ENCODE measurements at places on chromosomes 16 and 17.
A peak's percentile ranks its signal among the peaks of the same experiment; 100 is the strongest.

DNA sequence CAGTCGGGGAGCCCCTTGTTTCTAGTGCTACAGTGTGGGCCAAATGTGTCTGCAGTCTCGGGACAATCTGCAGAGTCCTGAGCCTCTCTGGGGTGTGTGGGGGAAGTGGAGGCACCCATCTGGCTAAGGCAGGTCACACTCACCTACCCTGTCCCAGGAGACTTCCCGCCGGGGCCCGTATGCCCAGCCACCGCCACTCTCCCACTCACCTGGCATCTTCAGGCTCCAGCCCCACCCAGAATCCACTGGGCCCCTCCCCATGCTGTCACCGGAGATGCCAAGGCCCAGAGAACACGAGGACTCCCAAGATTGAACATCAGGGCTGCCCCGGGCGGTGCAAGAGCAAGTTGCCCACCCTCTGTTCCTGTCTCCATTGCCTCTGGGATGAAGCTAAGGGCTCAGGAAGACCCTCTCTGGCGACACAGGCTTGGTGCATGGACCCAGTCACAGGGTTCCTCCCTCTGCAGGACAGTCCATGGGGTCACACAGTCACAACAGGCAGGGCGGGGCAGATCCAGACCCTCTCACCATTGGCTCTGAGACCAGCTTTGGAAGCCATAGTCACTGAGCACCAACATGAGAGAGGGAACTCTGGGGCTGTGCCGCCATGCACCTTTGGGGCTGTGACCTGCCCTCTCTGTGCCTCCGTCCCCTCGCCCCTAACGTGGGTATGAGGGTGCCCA, 38.1 kb downstream of the SREBF1 start:
- DNase-seq: no peak

- DNase-seq: no peak
Observed at GRCh38 chr16:24917891-24918290, 72.1 kb downstream of the SLC5A11 start.

DNA sequence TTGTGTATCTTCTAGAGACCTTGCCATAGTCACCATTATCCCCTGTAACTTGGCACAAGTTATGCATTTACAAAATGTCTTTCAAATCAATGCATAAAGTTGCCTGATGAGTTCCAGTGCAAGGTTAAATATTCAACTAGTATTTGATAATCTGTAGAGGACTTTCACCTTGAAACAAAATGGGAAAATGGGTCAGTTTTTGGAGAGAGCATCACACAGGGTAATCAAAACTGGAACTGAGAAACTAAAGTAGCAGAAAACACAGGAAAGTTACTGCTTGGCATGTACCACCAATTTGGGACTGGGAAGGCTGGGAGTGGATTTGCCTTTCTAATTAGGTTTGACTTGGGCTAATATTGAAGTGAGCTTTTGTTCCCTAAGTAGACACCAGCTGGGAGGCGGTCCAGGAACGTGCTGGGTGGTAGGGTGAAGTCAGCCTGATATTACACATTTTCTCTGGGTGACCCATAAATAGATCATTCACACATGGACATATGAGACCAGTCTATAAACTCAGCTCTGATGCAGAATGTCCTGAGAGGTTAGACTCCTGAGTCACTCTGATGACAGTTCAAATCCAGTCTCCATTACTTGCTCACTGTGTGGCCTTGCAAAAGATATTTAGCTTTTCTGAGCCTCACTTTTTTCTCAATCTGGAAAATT, 152.3 kb downstream of the PCTP start:
- no peak for DNase-seq

DNA sequence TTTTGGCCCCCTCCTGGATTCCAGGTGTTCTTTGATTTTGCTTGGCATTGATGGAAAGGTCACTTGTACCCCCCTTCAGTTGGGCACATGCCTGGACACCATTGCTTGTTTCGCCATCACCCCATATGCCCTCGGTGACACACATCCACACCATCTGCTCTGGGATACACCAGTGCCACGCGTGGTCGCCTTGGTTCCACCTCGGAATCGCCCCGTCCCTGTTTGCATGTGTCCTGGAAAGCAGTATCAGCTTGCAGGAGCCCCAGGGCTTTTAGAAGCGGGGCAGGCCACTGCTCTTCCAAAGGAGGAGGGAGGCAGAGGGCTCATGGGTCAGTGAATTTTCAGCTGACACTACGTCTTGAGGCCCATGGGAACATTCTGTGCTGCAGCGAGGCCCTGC, 607.9 kb downstream of the KCNJ18 start:
- DNase-seq: no peak

- peak; percentile 87 for DNase-seq
Observed at GRCh38 chr17:21513012-21513570, 136.9 kb downstream of the KCNJ12 start.

- no peak for DNase-seq
Observed at GRCh38 chr17:35087731-35088355, 24.3 kb upstream of the RFFL start.

DNA sequence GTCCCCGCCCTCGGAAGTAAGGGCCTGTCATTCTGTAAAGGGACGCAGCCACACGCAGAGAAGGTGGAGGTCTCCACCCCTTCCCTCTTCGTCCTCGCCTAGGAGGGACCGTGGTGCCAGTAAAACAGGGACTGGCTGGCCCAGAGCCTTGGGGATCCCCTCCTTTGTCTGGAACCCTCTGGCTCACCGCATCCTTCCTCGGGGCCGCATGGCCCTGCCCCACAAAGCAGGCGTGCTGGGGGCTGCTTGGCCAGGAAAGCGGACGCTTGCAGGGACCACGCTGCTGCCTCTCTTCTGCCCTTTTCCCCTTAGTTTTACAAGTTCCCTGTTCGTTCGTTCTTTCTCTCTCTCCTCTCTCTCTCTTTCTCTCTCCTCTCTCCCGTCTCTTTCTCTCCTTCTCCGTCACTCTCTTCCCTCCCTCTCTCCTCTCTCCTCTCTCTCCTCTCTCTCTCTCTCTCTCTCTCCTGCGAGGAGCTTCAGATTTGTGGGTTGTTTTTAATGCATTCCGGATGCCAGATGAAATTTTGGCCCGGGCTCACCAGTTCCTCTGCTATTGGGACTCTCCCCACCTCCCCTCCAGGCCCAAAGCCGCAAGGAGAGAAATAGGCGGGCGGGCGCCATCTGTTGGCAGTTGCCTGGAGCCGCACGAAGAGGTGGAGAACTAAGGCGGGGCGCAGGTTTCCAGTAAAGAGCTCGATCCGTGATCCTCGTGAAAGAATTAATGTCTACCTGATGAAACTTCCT, 35.1 kb upstream of the CDRT4 start:
- peak; percentile 97 for DNase-seq

DNA sequence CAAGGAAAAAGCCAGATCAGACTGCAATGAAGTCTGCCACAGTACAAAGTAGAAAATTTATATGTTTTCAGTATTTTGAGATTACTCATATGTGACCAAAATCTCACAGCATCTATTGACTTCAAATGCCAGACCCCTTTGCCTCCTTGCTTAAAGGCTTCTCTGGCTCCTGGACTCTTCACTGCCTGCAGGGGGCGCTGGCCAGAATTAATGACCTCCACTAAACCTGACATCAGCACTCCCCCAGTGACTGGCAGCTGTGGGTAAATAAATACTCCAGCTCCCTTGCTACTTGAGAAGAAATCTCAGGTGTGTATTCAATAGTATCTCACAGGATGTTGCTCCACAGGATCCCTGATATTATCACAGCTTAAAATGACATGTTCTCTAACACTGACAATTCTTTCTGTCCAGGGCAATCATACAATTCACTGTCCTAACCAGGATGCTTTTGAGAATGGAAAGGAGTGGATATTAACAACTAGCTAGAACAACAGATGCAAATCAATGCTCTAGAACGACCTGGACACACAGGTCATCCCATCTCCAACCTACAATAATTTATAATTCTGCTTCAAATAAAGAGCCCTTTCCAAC, 4.0 kb downstream of the BECN1 start:
- no peak for DNase-seq

DNA sequence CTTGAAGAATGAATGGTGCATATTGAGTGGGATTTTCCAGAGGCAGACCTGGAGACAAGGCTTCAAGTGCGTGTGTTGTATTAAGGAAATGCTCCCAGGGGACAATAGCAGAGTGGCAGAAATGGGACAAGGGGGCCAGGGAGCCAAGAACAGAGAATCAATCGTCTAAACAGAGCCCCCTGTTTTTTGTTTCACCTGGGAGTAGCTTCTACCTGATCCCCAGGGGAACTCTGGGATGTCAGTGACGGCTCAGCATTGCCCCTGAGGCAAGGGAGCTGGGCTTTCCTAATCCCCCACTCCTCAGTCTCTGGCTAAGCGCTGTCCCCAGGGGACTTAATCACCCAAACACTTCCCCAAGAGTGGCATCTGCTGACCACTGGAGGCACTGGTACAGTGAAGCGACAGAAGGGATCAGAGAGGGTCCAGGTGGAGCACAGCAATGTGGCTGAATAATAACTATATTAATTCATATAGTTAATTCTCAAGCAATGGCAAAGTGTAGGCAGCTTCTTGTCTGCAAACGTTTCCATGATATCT, 35.7 kb upstream of the C16orf78 start:
- DNase-seq: no peak

DNA sequence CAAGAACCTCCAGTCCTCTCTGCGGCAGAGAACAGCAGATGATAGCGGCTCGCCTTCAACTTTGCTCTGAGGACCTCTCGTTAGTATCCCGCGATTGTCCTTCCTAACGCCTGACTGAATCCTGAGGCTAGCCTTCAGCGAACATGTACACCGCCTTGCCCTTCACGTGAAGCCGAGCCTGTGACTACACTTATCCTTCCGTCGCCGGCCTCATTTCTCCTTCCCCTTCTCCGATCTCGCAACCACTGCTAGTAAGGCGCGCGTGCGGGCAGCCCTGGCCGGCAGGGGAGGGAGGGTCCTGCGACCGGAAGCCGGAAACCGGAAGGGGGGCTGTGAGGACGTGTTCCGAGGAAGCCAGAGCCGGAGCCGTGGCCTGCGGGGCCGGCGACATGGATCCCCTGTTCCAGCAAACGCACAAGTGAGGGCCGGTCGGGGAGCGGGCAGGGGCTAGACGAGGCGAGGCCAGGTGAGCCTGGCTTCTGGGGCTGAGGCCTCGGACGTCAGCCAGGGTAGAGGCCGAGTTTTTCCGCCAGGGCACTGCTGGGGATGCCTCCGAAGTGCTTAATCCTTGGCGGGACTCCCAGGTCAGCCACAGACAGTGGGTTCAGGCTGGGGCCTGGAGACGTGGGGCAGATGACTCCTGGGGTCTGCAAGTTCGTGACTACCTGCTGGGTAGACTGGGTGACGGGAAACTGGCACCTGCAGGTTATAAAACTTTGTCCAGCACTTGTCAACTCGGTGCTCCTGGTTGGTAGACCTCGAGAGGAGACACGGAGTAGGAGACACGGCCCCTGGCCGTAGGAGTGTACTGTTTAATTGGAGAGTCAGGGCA, at the start of gene GOSR2:
Gene GOSR2, plus strand, starts transcription at position 357 of the 832 bp plus-strand sequence. Its CDS starts 33 bp downstream, at position 390.
- DNase-seq: peak; percentile 91

GRCh38 chr17:74742153-74742515, 5.1 kb downstream of the RAB37 start:
- no peak for DNase-seq

DNA sequence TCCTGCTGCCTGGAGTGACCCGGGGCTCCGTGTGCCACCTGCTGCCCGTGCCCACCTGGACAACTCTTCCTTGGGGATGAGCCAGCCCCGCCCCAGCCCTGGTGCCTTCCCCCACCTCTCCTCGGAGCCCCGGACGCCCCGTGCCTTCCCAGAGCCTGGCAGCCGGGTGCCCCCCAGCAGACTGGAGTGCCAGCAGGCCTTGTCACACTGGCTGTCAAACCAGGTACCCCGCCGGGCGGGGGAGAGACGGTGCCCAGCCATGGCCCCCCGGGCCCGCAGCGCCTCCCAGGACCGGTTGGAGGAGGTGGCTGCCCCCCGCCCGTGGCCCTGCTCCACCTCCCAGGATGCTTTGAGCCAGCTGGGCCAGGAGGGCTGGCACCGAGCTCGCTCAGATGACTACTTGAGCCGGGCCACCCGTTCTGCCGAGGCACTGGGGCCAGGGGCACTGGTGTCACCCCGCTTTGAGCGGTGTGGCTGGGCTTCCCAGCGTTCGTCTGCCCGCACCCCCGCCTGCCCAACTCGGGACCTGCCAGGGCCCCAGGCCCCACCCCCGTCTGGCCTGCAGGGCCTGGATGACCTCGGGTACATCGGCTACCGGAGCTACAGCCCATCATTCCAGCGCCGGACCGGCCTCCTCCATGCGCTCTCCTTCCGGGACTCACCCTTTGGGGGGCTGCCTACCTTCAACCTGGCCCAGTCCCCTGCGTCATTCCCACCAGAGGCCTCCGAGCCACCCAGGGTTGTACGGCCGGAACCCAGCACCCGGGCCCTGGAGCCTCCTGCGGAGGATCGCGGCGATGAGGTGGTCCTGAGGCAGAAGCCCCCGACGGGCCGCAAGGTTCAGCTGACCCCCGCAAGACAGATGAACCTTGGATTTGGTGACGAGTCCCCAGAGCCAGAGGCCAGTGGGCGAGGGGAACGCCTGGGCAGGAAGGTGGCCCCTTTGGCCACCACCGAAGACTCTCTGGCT, 38.4 kb downstream of the ARHGAP23 start:
- DNase-seq: no peak

DNA sequence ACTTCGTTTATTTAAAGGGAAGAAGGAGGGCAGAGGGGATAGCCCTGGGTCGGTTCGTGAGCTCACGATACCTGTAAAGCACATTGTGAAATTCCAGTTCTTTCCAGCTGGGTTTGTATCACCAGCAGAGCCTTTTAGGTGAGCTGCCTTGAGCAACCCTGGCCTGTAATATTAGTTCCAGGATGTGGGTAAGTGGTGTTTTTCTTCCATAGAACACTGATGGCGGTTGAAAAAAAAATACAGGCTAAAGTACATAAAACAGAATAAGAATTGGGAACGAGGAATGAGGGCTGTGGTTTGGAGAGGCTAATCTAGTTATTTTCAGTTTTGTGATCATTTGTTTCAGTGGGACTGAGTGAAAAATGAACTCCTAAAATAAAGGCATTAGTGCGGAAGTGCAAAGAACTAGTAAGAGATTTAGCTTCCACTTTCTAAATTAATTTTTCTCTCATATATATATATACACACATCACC, 20.6 kb downstream of the HS3ST3B1 start:
- no peak for DNase-seq

DNA sequence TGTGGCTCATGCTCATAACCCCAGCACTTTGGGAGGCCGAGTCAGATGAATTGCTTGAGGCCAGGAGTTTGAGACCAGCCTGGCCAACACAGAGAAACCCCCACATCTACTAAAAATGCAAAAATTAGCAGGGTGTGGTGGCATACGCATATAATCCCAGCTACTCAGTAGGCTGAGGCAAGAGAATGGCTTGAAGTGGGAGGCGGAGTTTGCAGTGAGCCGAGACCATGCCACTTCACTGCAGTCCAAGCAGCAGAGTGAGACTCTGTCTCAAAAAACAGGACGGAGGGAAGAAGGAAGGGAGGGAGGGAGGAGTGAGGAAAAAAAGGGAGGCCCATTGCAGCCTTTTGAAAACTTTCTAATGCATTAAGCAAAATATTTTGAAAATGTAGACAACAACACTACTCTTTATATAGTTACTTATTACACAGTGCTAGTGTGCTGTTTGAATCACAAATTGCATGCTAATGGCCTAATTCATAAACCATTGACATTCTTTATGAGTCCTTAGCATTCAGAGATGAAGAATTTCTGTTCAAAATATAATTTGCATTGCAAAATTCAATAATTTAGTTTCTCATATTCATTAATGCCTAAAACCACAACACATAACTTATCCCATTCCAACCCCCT, 59.4 kb downstream of the TMEM114 start:
- DNase-seq: no peak

GRCh38 chr17:31130286-31131224, 35.8 kb downstream of the NF1 start:
- no peak for DNase-seq

- no peak for DNase-seq
Observed at GRCh38 chr17:57514614-57515013, 230.5 kb downstream of the CCDC182 start.

- DNase-seq: no peak
Observed at GRCh38 chr17:67716405-67716798, 1.3 kb upstream of the NOL11 start.

Data from sciatic nerve (tissue), 2 donors.